ENCODE measurements at places on chromosomes 7 and 10. TPM values are rescaled to one million over a fixed set of nuclear protein-coding genes. Genes with fewer than 3 reads are reported as not detected.

DNA sequence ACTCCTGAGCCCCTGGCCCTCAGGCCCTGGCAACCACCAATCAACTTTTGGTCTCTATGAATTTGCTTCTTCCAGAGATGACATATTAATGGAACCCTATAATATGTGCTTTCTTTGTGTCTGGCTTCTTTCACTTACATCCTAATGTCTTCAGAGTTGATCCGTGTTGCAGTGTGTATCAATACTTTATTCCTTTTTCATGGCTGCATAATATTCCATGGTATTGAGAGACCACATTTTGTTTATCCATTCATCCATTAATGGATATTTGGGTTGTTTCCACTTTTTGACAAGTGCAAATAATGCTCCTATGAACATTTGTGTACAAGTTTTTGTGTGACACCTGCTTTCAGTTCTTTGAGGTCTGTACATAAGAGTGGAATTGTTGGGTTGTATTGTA, 43.3 kb upstream of the ELFN1 start:
- DNase-seq, result no peak

DNA sequence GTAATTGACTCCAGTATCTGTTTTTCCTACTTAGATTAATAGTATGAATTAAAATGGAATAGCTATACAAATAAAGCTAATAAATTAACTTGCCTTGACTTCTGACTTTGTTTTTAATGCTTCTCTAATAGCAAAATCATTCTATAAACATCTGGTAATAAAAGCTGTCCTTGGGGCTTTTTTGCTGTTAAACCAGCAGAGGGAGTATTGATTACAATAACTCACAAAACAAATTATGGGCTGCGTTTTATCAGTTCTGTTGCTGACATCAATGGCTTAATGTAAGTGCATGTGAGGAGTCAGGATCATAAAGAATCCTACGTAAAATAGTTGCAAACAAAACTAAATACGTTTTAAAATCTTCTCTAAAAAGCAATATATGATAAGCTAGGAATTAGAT, 667.8 kb downstream of the PCDH15 start:
- no peak for DNase-seq

GRCh38 chr7:81676105-81676811, 93.6 kb downstream of the HGF start:
- no peak for DNase-seq

- no peak for DNase-seq
These were observed 121.7 kb downstream of the EVX1 start for GRCh38 chr7:27364344-27364758.

GRCh38 chr10:124462348-124462695, 699 bp downstream of the LHPP start:
- DNase-seq, result no peak

DNA sequence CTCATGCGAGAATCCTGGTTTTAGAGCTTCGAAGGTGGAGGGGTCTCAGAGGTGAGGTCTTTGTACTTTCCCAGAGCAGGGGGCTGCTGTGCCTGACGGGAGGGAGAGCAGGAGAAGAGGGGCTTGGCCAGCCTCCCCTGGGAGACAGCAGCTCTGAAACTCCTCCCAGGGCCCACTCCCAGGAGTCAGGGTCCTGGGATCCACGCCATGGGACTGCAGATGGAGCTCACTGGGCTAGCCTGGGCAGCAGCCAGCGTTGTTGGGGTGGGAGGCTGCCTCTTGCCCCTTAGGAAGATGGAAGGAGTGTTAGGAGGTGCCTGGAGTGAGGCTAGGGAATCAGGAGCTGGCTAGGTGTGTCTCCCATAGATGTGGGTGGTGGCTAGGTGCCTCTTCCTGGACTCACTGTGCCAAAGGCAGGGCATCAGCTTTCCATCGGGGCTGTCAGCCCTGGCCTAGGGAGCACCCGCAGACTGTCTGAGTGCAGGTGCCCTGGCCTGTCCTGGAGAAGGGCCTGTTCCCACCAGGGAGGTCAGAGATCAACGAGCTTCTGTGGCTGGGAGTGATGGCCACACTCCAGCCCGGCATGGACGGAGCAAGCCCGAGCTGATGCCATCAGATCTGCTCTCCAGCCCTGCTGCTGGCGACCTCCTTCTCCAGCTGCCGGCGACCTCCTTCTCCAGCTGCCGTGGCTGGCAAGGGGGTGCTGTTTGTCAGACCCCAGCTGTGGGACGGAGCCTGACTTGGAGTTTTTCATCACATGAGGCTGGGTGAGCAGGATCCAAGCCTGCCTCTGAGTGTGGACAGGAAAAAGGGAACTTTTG, 111.3 kb downstream of the PTPN20 start:
- DNase-seq, result no peak

DNA sequence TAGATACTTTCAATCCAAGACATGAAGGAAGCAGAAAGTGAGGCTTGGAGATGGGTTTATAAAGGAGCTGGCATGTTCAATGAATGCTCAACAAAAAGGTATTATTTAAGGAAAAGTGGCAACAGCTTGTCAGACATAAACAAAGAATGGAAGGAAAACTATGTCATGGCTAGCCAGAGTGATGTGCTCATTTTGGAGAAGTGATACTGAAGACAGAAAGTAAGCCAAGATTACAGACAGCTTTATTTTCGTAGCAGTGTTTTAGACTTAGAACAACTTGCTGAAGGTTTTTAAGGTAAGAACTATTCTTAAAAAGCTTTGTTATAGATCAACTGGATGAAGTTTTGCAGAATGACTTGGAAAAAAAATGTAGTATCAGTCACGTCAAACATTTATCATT, 160.5 kb upstream of the FERD3L start:
- DNase-seq, result no peak

DNA sequence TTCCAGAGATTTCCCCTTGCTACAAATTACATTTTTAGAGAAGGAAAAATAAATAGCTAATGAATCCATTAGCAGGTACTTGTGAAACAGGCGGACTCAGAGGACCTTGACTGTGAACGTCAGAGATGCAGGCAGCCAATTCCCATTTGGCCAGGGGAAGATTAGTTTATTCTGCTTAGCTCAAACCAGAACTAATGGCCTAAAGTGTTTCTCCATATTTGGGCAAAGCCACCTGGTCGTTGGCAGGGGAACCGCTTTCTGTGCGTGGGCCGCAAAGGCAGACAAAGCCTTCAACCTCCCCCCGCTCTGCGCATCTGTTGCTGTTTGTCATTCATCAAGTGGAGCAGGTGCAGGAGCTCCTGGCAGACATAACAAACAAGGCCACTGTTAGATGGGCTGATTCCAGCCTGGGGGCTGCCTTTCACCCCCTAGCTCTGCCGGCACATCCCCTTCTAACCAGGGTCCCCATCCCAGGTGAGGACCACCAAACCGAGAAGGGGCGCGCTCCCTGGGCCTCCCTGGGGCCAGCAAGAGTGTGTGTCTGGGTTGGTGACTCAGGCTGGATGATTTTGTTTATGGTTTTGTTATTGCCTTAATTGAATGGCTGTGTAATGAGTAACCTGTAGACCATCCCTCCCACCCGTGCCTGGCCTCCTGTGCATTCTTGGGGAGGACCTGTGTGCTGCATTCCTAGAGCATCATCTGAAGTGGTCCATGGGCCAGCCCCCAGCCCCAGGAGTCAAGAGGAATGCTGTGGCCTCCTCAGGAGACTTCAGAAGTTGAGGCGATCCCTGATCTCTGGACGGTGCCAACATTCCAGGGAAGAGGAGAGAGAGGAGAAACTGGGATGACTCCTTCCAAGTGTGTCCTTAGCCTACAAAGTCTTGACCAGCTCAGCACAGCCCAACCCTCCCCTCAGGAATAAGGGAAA, 14.5 kb upstream of the CPA1 start:
- DNase-seq, result no peak

VSIR gene
- total RNA-seq, result 61.4 TPM

DNA sequence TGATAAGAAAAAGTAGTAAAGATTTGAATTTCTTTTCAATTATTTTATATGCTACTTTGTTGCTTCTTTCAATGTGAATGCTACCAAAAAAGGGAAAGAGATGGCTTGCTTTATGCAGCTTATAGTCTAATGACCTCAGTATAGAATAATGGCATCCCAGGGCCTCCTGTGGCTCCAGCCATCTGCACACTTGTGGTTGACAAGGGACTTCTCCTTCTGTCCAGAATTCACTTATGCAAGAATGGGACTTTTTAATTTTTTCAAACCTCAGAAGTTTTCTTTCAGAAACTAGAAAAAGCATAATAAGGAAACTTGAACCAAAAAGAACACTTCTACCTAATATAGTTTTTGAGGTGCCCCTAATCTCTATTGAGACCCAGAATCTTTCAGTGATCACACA, 310.9 kb downstream of the CTNNA3 start:
- no peak for DNase-seq

DNA sequence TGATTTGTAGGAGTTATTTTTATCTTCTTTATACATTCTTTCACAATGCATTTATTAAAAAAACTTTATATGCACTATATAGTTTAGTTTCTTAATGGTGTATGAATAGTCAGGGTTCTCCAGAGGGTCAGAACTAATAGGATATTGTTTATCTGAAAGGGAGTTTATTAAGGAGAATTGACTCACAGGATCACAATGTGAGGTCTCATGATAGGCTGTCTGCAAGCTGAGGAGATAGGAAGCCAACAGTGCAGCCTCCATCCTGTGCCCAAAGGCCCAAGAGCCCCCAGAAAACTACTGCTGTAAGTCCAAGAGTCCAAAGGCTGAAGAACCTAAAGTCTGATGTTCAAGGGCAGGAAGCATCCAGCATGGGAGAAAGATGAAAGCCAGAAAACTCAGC, 192.8 kb upstream of the AHR start:
- no peak for DNase-seq

- DNase-seq, result no peak
These were observed 13.4 kb downstream of the SLC13A4 start for GRCh38 chr7:135714534-135715009.

DNA sequence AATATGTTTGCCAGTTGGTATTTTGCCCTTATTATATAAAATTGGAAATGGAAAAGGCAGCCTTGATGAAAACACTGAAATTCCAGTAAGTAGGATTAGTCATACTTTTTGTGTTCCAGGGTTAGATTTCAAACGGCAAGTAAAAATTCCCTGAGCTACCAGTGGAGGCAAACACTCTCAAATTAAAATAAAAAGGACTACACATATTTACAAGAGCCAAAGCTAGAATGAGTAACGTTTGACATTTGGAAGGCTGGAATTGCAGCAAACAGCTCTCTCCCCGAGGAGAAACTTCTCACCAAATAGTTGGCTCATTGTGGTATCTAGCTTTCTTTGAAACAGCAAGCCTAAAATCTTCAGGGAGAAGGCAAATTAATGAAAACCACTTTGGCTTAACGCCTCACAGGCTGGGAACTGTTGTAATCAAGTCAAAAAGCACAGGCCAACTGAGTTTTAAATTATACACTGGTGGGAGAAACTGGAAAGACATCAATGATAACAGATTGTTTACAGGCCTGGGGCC, 288.4 kb downstream of the SNX13 start:
- no peak for DNase-seq

- no peak for DNase-seq
These were observed 35.0 kb downstream of the SUFU start for GRCh38 chr10:102538811-102539210.

DNA sequence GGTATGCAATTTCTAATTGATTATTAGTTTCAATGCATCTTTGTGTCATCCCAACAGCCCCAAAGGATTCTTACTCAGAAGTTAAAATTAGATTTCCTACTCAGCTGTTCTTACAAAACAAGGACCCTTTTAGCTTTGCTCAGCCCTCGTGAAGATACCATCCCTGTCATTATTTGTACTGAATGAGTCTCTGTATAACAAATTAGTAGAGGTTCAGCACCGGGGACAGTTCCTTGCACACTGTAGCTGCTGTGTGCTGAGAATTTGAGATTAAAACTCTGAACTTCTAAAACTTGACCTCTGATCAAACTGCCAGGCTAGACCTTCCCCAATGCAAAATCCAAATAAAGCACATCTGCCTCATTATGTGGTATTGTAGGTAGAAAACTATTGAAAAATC, 299.1 kb downstream of the LHFPL3 start:
- no peak for DNase-seq

PRRT4 gene
- 0.35 TPM for total RNA-seq

TMEM229A gene
- not detected for total RNA-seq

DNA sequence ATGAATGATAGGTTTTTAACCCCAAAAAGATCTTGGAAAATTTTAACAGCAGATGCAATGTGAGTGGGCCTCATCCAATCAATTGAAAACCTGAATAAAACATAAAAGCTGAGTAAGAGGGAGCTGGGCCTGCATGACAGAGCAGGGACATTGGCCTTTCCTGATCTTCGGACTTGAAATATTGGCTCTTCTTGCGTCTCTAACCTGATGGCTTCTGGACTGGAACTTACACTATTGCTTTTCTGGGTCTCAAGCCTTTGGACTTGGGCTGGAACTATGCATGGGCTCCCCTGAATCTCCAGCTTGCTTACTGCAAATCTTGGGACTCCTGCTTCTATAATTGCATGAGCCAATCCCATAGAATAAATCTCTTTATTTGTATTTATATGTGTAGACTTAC, 9.0 kb downstream of the A1CF start:
- DNase-seq, result no peak

FAM171A1 gene
- total RNA-seq, result 4.9 TPM

GRCh38 chr7:127895814-127896280, 135.4 kb downstream of the LRRC4 start:
- no peak for DNase-seq
